ENCODE measurements at places on chromosomes 6 and 20.

DNA sequence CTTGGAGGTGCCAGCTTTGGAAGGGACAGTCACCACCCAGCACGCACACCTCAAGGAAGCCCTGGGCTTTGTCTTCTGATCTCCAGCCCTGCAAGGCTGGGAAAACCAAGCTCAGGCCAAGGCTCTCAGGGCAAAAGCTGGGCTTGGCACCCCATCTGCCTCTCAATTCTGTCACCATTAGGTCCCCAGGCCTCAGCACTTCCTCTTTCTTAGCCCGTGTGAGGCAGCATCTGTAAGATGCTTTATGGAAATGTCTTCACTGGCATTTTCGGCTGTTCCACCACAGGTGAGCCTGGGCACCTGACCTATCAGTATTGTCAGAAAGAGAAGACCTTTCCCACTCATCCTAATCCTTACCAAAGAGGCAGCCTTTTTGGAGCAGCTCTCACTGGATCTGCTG, 24.6 kb downstream of the GMEB2 start:
- DNase-seq: no peak

DNA sequence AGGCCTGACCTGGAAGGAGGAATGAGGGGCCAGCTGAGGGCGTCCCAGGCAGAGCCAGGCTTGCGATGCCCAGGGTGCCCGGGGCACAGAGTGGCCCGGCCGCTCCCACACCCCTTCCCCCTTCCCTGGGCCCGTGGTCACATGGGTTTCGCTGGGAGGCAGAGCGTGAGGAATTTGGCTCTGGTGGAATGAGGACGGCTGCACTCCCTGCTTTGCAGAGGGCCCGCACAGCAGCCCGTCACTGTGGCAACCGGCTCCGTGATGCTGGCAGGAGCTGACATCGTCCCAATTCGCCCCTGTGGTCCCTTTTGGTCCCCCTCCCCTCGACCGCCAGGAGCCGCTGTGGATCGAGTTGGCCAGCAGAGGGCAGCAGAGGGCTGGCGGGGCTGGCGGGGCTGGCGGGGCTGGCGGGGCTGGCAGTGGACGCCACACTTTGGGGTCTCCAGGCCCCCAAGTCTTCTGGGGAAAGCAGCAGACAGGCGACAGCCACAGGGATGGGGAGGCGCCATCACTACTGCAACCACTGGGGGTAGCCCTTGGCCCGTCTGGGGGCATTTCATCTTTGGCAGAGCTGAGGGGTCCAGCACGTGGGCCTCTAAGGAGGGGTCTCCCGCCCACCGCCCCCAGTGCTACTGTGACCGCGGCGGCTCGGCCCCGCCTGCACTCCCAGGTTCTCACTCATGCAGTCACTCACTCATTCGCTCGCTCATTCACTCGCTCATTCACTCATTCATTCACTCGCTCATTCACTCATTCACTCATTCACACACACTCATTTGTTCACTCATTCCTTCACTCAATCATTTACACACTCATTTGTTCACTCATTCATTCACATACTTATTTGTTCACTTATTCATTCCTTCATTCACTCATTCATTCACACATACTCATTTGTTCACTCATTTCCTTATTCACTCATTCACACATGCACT, 49.7 kb upstream of the BHLHE23 start:
- no peak for DNase-seq

GRCh38 chr6:154228521-154228905, 128.1 kb downstream of the IPCEF1 start:
- no peak for DNase-seq

DNA sequence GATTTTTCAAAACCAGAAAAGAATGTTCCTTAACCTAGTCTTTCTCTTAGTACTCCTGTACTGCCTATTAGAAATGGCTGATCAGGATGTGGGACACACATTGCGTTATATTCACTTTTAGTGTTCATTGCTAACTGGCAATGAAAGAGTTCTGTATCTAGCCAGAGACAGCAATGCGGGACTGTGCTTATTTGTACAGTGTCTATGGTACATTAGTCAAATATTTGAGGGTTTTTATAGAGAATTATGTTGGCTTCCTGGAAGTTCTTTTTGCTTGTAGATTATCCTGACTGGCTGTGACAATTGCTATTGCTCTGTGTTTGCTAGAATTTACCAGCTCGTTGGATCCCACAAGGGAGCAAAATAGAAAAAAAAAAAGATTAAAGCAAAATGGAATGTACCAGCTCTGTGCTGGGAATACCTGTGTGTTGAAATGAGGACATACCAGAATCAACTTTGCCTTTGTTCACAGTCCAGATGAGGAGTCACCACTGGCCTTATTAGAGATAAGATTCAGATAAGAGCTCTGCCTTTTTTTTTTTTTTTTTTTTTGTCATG, 22.4 kb upstream of the IFNGR1 start:
- no peak for DNase-seq

GRCh38 chr20:23519556-23519955, 28.6 kb downstream of the CST8 start:
- DNase-seq: no peak

- no peak for DNase-seq
Observed at GRCh38 chr20:24942679-24943078, 6.4 kb upstream of the CST7 start.

DNA sequence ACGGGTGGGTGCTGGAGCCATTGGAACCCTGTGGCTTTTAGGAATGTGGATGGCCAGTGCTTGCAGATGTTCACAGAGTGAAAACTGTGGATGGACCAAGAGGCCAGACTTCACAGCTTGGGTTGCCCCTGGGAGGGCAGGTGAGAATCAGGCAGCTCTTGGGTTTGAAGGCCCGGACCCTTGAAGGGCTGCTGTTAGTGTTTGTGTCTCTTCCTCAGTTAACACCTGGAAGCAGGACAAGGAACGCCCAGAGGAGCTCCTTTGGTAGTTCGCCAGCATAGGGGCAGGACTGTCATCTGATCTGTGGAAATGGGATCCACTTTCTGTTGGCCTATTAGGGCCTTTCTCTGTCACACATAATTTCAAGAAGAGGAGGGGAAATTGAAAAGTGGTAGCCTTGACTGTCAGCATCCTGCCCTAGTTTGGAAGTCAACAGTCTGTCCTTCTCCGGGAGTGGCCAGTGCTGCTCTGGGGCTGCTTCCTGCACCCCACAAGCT, 43.6 kb downstream of the RIOK1 start:
- no peak for DNase-seq

DNA sequence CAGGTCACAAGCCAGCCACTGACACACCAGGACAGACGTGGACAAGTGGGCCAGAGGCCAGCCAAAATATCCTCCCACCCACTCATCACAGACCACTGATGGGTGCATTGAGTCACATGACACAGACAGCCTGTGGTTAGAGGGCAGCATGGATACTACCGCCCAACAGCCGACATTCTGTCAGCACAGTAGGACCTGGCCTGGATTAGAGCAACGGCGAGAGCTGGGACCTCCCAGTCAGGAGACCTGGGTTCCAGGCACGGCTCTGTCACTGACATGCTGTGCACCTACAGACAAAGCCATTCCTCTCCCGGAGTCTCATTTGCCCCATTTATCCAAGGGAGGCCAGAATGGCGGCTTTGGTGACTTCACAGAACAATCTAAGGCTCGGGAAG, 8.0 kb downstream of the ZNF335 start:
- DNase-seq: no peak

GRCh38 chr6:7811441-7811840, 85.5 kb downstream of the BMP6 start:
- no peak for DNase-seq

DNA sequence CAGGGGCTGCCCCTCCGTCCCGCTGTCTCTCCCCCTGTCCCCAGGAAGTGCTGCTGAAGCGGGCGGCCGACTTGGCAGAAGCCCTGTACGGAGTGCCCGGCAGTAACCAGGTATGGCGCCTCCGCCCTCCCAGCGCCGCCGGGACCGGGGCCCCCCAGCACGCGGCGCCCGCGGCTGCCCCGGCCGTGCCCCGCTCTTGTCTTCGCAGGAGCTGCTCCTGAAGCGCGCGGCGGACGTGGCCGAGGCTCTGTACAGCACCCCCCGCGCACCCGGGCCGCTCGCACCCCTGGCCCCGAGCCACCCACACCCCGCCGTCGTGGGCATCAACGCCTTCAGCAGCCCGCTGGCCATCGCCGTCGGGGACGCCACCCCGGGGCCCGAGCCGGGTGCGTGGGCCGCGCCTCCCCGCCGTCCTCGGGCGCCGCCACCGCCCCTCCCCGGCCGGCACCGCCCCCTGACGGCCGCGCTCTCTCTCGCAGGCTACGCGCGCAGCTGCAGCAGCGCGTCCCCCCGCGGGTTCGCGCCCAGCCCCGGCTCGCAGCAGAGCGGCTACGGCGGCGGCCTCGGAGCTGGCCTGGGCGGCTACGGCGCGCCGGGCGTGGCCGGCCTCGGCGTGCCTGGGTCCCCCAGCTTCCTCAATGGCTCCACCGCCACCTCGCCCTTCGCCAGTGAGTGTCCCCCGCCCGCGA, 48.4 kb downstream of the CPXM1 start:
- DNase-seq: no peak

GRCh38 chr6:38678178-38678760, 24.7 kb downstream of the GLO1 start:
- no peak for DNase-seq

- DNase-seq: no peak
Observed at GRCh38 chr20:49288250-49288751, 10.4 kb upstream of the ZNFX1 start.

- DNase-seq: no peak
Observed at GRCh38 chr20:19872001-19872400, 113.9 kb downstream of the RIN2 start.

GRCh38 chr6:3900744-3901336, 51.7 kb downstream of the FAM50B start:
- DNase-seq: no peak

- DNase-seq: no peak
Observed at GRCh38 chr6:168376120-168376519, 56.5 kb upstream of the DACT2 start.

All from GM04504 (cell line).